ENCODE measurements at places on chromosomes 4 and X.

GRCh38 chr4:116531870-116532269 lies 553.5 kb downstream of the TRAM1L1 start:
- no peak for DNase-seq

DNA sequence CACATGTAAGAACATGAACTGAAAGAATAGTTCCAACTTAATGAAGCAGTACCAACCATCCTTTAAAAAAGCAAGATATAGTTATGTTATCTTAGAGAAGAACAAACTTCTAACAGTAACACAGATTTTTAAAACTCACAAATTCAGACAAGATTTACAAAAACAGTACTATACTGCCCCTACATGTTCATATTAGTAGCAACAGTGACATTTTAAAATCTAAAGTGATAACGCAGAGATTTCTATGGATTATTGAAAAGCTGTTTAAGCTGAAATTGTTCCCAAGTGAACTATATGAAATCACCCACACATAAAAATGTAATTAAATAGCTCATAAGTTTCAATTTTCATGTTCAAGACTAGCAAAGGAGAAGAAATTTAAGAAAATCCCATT lies 166.0 kb downstream of the FBXW7 start:
- DNase-seq: no peak

GRCh38 chr4:54440394-54441136 lies 211.5 kb downstream of the PDGFRA start:
- DNase-seq: no peak

GRCh38 chrX:65598559-65599147 lies 64.1 kb upstream of the LAS1L start:
- no peak for DNase-seq

DNA sequence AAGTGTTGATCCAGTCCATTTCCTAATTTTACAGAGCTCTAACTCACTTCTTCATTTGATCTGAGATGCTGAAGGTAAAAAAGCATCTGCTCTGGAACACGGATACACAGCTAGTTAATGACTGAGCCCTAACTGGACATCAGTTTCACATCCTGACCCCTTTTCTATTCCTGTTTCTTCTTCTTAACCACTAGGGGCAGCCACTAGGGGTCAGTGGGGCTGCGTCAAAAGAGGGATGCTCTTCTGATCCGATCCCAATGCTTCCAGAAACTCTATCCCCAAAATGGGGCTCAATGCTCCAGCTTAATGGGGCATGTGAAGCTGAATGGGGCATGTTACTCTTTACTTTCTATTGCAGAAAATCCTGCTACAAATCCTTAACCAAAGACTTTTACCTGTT lies 33.4 kb upstream of the PHKA2 start:
- DNase-seq: no peak

DNA sequence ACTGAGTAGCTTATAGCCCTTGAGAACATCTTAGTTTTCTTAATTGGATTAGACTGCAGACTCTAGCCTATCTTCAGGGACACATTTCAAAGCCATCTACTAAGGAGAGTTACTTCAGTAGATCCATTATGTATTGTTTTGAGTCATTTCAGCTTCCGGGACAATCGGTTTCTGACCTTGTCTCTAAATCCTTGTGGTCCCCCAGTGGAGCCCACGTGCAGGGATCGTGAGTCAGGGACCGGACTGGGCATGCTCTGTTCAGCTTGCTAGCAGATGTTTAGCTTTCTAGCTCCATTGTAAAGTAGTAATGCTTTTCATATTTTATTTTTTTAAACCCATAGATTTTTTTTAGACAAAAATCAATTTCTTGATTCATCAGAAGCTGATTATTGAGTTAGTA lies 211.9 kb upstream of the PRPS2 start:
- DNase-seq: no peak

GRCh38 chr4:102411408-102411807 lies 66.1 kb upstream of the SLC39A8 start:
- DNase-seq: no peak
